ENCODE measurements at places on chromosomes 4 and X.

- no peak for DNase-seq
Measured at GRCh38 chrX:110003167-110004156, 548 bp downstream of the TMEM164 start.

- DNase-seq, result no peak
Measured at GRCh38 chr4:498328-498904, 540 bp downstream of the ZNF721 start.

DNA sequence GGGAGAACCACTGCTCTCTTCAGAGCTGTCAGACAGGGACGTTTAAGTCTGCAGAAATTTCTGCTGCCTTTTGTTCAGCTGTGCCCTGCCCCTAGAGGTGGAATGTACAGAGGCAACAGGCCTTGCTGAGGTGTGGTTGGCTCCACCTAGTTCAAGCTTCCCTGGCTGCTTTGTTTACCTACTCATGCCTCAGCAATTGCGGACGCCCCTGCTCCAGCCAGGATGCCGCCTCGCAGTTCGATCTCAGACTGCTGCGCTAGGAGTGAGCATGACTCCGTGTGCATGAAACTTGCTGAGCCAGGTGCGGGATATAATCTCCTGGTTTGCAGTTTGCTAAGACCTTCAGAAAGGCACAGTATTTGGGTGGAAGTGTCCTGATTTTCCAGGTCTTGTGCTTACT is 70.9 kb downstream of the MAGEB5 start:
- DNase-seq, result no peak

DNA sequence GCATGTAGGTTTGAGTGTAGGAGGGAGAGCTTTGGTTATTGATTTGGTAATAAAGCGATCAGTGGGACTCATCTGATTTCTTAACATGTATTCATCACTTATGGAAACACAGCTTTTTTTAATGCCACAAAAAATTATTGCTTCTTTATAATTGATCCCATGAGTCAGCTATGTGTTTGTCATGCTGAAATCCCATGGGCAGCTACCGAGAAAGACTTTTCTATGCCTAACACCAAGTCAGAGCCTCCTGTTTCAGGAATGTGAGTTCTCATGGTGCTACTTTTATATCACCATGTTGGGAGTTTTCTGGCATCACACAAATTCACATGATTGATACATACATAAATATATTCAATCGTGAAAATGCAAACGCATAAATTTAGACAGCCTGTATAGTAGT is 165.7 kb downstream of the RAPGEF2 start:
- DNase-seq, result no peak

DNA sequence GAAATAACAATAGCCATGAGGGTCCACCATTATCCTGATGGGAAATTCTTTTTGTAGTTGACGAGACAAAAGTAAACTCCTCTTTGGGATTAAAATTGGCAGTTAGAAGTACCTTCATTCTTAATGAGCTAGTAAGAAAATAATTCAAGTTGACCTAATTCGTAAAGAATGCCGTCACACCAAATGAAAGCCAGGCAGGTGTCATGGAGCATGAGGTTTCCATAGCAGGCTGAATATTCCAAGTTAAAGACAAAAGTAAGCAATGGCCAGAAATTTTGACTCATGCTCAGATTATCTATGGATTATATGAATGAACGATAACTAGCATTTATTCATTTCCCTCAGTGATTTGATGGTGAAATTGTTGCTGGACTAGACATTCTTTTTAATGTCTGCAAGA is 192.2 kb upstream of the FAT1 start:
- DNase-seq, result no peak

- no peak for DNase-seq
Measured at GRCh38 chrX:40388441-40388840, 192.3 kb upstream of the ATP6AP2 start.

DNA sequence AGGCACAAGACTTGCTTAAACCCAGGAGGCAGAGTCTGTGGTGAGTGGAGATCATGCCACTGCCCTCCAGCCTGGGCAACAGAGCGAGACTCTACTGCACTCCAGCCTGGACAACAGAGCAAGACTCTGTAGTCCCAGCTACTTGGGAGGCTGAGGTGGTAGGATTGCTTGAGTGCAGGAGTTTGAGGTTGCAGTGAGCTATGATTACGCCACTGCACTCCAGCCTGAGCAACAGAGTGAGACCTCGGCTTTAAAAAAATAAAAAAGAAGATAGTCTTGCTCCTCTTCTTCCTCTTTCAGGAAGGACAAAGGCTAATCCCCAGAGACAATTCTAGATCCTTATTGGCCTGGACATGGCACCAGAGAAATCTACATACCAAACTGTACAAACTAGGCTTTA is 5.7 kb upstream of the PPEF2 start:
- no peak for DNase-seq

DNA sequence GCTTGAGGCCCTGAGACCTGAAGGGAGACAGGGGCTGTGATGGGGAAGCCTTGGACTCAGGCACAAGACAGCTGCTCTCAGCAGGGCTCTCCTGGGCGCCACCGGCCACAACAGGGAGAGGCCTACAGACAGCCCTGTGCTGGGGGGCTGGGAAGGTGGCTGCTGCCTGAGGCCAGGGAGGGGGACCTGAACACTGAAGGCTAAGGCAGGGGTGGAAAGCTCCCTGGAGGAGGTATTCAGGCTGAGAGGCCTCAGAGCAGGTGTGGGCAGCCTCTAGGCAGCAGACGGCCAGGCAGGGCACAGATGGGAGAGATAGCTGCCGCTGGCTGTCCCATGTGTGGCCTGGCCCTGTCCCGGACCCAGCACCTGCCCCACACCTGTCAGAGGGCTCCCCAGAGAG is 33.0 kb downstream of the TACC3 start:
- no peak for DNase-seq

DNA sequence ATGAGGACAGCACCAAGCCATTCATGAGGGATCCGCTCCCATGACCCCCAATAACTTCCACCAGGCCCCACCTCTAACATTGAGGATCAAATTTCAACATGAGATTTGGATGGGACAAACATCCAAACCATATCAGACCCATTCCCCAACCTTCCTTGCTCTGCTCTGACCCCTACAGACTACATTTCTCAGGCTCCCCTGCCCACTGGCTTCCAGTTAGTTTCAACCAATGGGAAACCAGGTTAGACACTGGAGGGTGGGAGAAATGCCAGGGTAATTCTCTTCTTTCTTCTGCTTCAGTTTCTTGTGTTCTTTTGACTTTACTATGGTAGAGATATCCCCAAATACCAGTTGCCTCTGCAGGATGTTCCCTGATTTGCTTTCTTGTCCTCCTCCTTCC is 125.7 kb downstream of the CLCN4 start:
- DNase-seq, result no peak

DNA sequence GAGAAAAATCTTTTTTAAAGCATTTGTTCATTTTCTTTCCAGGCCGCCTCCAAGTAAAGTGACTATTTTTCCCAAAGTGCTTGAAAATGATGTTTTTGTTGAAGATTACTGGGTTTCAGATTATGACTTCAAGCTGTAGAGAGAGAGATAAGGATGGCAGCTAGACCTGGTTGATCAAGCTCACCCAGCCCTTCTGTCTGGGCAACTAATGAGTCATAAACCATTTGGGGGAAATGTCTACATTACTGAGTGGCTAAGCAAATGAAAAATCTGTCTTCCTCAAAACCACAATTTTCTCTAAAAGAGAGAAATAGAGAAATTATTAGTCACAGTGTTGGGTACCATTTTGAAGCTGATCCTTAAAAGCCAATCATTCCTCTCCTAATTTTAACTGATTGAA is 355.4 kb upstream of the CPEB2 start:
- DNase-seq, result no peak

GRCh38 chrX:48677516-48677915 is 6.1 kb upstream of the WAS start:
- DNase-seq, result no peak

DNA sequence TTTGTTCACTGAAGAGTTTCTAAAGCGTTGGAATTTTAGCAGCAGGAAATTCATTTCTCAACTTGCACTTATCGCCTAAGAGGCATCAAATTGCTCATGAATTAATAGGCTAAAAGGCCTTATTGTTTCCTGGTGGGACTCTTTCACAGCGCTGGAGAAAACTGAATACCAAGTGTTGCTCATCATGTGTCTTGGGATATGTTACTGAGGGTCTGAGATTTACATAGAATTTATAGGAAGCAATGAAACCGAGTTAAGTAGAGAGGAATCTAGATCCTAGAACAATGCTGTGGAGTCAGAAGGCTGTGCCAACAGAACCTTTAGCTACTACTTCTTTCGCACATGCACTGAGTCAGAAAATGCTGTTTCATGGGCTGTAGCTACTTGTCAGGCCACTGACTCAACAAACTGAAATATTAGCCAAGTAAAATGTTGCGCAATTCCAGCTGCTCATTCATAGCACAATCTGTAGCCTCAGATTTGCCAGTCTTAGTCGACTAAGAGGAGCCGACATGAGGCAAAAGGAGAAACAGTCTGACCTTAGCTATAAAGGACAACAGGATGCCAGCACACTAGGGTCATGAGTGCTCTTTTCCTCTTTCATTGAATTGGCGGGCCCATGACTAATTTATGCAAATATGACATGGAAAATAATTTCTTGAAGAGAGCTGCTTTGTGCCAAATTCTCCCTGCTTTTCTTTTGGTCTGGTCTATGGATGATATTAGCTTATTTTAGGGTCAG is 35.9 kb upstream of the CXCL8 start:
- peak; percentile 99 for DNase-seq

DNA sequence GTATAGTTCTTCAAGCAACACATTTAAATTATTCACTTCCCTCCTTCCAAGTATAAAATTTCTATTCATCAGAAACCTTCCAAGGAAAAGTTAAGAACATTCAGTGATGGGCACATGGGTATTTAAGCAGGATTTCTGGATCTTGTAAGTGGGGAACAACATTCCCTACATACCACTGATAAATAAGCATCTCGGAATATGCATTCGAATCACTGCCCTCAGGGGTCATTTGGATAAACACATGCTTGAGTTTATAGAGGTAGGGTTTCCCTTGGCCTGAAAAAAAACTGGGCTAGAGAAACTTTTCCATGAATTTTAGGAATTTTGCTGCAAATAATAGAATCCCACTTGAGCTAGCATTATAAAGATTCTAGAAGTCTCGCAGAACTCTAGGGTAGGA is 143.9 kb downstream of the SOX3 start:
- DNase-seq, result no peak

DNA sequence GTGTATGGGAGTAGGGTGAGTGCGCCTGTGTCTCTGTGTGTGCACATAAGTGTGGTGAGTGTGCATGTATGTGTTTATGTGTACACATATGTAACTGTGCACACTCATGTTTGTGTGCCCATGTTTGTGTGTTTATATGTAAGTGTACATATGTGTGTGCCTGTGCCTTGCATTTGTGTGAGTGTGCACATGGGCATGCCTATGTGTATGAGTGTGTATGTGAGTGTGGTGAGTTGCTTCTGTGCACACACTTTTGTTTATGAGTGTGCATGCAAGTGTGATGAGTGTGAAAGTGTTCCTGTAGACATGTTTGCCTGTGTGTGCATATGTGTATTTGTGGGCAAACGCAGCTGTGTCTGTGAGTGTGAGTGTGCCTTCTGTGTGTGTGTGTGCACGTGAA is 7.2 kb downstream of the IL9R start:
- DNase-seq, result no peak

GRCh38 chrX:125096469-125096868 is 223.2 kb upstream of the TEX13C start:
- no peak for DNase-seq

DNA sequence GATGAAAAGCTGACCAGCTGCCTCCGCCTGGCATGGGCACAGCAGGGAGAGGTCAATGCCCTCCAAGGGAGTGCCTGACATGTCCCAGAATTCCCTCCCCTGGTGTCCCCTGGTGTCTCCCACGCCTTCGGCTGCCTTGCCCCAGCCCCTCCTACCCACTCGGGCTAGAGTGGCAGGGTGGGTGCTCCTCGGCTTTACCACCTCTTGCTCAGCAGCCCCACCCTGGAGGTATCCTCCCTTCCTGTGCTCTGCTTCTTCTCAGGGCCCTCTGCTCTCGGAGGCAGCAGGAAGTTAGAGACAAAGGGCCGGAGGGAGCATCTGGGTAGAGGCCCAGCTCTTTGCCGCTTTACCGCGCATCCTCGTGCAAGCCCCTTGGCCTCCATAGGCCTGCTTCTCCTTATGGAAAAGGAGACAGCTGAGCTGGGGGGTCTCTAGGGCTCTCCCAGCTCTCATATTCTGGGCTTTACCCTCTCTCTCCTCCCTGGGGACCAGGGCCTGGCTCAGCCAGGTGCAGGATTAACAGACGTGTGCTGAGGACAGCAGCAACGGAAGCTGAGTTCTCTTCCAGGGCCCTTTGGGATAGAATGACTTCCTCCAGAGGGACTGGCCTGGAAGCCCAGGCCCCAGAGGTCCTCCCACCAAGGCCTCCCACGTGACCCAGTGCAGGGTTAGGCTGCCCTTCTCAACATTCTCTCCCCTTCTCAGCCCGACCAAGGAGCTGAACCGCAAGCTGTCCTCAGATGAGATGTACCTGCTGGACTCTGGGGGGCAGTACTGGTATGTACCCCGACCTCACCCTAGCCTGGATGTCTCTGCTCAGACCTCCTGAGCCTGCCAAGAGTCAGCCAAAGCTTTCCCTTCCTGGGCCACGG is 17.2 kb downstream of the XPNPEP2 start:
- no peak for DNase-seq

DNA sequence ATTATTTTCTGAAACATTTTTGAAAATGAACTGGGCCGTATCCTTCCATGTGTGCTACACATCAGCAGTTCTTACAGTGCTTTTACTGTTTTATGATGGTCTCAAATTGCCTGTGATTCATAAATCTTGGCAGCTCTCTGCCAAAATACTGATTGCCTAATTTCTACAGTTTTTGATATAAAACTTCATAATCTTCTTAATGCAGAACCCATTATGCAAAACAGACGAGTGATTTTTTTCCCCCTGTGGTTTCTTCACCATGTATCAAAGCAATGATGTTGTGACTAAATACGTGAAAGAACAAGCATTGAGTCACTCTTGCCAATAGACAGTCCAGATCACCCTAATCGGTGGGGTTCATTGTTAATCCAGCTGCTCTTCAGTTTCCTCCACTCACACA is 156.4 kb upstream of the WDR1 start:
- DNase-seq, result peak; percentile 78

DNA sequence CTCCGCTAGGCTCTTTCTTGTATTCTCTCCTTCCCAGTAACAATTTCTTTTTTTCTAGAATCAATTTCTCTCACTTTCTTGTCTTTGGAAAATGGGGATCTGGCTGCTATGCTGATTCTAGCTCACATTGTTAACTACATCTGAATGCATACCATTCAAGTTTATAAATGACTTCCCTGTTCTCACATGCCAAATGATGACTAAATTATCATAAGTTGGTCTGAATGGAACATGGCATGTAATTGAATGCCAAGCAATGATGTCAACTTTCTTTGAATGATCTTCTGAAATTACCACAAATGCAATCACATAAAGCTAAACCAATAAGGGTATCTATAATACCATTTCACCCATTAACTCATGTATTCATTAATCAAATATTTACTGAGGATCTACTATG is 2.7 kb upstream of the ITM2A start:
- no peak for DNase-seq
